ENCODE measurements at places on chromosomes 11 and 22. TPM values are rescaled to one million over a fixed set of nuclear protein-coding genes. Genes with fewer than 3 reads are reported as not detected.
A peak's percentile ranks its signal among the peaks of the same experiment; 100 is the strongest.

FGF4 gene
- total RNA-seq: not detected

GRCh38 chr11:102807921-102808320 lies 10.0 kb upstream of the MMP1 start:
- DNase-seq: no peak

GRCh38 chr11:10201343-10201742 lies 92.7 kb downstream of the SBF2 start:
- no peak for DNase-seq

LAYN gene
- total RNA-seq: 229 TPM

TSSK2 gene
- not detected for total RNA-seq

DAGLA gene
- total RNA-seq: 1.4 TPM

DNA sequence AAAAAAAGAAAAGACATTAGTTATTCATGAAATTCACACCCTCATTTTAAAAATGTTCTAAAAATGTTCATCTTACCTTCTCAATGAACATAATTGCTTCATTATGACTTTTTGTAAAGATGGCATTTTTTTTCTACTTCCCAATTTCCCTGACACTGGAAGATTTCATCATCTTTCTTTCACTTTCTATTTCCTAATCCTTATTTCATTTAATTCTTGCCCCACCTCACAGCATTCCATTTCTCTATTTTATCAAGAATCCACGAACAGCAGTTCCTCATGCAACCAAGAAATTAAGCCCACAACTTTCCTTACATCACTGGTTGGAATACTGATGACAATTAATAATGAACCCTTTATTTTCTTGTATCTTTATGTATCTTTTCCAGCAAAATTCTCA lies 1.9 kb downstream of the PATL1 start:
- no peak for DNase-seq

NAP1L4 gene
- total RNA-seq: 182 TPM

GRCh38 chr11:66840317-66841091 lies 2.7 kb upstream of the RCE1 start:
- DNase-seq: no peak

- no peak for DNase-seq
Observed at GRCh38 chr11:12200991-12201985, 90.9 kb downstream of the MICAL2 start.

DNA sequence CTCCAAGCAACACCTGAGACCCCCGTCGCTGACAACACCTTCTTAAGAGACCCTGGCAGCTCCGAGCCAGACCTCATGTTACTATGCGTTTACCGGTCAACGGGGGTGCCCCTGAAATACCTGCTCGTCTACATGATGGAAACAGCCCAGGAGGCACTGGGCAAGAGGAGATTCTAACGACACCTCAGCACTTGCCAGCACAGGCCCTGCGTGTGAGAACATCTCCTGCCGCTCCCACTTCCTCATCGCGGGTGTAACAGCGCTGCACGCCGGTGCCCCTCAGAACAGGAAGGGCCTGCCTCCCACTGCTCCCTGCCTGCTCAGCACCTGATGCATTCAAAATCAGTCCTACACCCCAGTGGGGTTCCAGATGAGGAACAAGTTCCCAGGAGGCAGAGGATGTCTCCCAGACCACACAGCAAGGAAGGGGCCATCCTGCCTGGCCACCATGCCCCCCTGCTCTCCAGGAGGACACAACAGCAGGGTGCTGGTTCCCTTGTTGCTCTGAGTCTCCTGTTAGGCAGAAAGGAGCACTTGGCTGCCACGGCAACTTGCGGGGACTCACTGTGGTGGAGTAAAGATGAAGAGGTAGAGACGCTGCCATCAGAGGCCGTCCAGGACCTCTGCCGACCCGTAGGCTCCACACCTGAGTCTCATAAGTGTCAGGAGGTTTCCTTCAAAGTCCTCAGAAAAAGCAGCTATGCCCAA lies 2.1 kb downstream of the TOLLIP start:
- DNase-seq: no peak

GRCh38 chr22:29216873-29217666 lies 11.4 kb downstream of the EMID1 start:
- no peak for DNase-seq

OR8H3 gene
- not detected for total RNA-seq

GRCh38 chr11:19553683-19554333 lies 158.8 kb upstream of the NAV2 start:
- DNase-seq: peak; percentile 70

DNA sequence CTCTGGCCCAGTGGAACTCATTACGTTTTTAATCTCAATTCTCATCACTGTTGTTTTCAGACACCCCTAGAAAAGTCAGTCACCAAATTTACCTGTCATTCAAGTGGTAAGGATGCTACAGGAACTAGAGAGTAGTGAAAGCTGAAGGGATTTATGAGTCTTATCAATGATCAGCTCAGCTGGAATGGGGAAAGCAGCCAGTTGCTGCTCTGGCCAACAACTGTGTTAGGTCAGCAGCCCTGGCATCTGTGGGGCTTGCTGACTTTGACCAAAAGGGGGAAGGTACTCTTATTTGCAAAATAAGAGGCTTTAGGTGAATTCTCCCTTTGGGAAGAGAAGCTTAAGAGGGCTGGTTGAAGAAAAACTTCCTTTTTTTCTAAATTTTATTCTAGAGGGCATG lies 76.2 kb upstream of the HORMAD2 start:
- DNase-seq: no peak

DNA sequence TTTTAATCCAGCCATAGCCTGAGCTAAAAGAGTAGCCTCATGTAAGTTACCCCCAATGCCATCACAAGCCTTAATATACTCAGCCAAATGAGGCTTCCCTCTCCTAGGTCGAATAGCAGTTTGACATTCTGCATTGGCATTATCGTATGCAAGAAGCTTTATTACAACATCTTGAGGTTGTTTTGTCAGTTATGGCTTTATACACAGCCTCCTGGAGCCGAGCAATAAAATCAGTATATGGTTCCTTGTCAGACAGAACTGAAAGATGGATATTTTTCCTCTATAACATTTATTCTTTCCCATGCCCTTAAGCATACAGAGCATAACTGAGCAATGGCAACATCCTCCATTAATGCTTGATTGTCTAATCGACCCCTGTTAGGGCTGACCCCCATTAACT lies 5.4 kb upstream of the DNAJB13 start:
- no peak for DNase-seq

SMTNL1 gene
- total RNA-seq: not detected

DNA sequence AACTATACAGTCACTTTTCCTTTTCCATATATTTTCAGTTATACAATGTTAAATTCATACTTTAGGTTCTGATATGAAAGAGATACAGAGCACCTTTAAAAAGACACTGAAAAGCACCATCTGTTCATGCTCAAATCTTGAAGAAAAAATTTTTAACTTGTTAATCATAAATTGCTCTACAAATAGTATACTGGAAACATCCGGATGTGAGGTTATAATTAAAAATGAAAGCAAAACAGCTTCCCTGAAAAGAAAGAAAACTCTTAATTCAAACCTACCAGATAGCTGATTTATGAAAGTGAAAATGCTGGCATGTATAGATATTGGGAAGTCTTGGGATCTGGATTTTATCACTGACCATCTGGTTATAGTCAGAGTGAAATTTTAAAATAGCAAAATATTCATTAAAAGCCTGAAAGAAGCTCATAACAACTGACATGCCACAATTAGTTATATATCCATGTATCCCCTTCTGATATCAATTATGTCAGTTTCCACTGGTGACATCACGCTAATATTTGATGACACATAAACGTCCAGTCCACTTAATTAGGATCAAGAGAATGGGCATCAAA lies 740.0 kb downstream of the DLG2 start:
- no peak for DNase-seq

GRCh38 chr11:33323421-33323820 lies 66.2 kb downstream of the HIPK3 start:
- DNase-seq: no peak

RTN4R gene
- 39.2 TPM for total RNA-seq

KIAA1671 gene
- 9.8 TPM for total RNA-seq

GRCh38 chr11:116644941-116645305 lies 127.9 kb downstream of the BUD13 start:
- DNase-seq: no peak

ROM1 gene
- 14.9 TPM for total RNA-seq

DNA sequence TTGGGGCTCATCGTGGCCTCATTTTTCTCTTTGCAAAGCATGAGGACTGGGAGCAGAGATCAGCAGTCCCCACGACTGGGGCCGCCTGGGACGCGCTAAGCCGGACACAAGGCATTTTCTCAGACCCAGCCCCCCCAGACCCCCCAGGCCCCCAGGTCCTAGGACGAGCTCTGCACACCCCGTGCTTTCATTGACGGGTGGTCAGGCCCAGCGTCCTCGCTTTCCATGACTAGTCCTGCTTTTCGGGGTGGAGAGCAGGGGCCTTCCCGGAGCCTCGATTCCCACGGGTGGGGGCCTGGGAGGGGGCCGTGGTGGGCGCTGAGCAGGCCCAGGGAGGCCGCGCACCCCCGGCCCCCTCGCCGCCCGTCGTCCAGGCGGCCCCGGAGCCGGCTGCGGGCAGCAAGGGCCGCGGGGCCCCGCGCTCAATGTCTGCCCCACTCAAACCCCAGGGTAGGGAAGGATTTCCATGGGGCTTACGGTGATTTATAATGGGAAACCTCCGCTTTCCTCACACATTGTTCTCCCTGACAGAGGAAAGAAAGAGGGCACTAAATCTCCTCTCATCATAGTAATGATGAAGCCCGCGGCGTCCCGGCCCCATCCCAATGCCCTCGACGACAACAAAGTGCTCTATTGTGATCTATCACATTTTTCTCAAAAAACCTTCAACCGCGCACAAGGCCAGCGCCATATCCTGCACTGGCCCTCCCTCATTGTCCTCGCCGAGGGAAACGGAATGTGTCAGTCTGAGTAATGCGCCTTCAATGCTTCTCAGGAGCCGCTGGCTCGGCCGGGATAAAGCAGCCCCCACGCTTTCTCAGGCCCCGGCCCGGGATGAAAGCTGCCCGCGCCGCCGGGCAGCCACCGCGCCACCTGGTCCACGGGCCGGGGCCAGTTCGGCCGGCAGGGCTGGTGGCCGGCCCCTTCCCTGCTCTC lies 10.4 kb upstream of the LINC01488 start:
- DNase-seq: no peak

GRCh38 chr22:46050916-46051614 lies 74.1 kb upstream of the WNT7B start:
- DNase-seq: no peak

DNA sequence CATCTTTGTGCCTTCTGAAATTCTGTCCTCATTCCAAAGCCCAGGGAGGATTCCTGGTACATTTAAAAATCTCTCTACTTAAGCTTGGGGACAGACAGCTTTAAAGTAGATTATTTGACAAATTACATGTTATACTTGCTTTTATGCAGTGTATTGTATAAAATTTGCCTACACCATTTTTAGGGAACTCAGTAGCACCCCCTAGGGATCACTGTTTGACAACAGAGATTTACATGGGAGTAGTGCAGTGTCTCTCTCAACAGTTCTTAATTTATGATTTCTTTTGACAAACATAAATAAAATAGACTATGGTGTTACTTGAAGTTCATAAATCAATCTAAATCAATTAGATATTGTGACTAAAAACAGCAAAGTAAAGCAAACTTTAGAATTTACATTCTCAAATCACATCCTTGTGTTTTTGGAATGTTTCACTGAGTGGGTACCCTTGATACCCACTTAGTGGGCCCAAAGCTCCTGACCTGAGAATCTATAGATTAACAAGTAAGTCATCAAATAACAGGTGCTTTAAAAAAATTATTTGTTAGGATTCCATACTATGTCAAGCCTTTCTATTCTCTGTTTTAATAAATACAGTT lies 428.8 kb downstream of the DYNC2H1 start:
- DNase-seq: no peak

GRCh38 chr22:29200901-29201300 lies 4.8 kb upstream of the EMID1 start:
- DNase-seq: no peak

GRCh38 chr11:82225502-82225901 lies 508.2 kb downstream of the FAM181B start:
- DNase-seq: no peak
